Ovary (tissue), 10 donors: ENCODE measurements at places on chromosomes 1 and 21. TPM values are rescaled to one million over a fixed set of nuclear protein-coding genes. Genes with fewer than 3 reads are reported as not detected.

DNA sequence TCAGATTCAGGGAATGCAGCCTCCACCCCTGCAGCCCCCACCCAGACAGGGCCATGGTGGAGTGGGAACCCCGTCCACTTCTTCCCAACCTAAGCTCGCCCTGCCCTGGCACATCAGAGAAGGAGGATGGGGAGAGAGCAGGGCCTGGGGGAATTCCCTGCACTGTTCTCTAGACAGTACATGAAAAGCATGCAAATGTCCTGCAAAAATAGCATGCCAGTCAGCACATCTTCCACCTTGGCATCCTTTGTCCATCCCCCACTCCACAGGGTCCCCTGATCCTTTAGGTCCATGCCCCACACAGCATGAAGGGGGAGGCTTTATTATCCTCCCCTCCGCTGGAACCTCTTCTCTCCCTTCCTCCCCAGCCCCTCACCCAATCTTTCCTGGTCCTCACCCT is 35.0 kb upstream of the RD3 start:
- no peaks in the 10 kb centered on the region for H3K36me3 ChIP-seq
- H3K27ac ChIP-seq: no peak overlapping the region
- H3K27me3 ChIP-seq: no peaks in the 10 kb centered on the region
- no peak for DNase-seq
- no peak overlapping the region for H3K4me3 ChIP-seq

- H3K4me1 ChIP-seq: peaks cover 11% of the 10 kb centered on the region
- no peaks in the 10 kb centered on the region for H3K36me3 ChIP-seq
- peak overlapping the region; percentile 26 for H3K27ac ChIP-seq
Observed at GRCh38 chr1:68293122-68293521, 60.8 kb upstream of the WLS start.

ETV3L gene
- not detected for total RNA-seq

GRCh38 chr1:53131590-53131938 is 10.9 kb downstream of the SLC1A7 start:
- H3K4me1 ChIP-seq: peaks cover 7% of the 10 kb centered on the region
- DNase-seq: no peak
- no peak overlapping the region for H3K27ac ChIP-seq
- H3K4me3 ChIP-seq: no peak overlapping the region
- no peaks in the 10 kb centered on the region for H3K36me3 ChIP-seq
- no peaks in the 10 kb centered on the region for H3K27me3 ChIP-seq

VASH2 gene
- 1.7 TPM for total RNA-seq

GRCh38 chr1:41573785-41574713 is 89.6 kb upstream of the EDN2 start:
- H3K36me3 ChIP-seq: no peaks in the 10 kb centered on the region
- H3K27ac ChIP-seq: no peak overlapping the region
- no peaks in the 10 kb centered on the region for H3K4me1 ChIP-seq
- peak; percentile 73 for DNase-seq
- H3K4me3 ChIP-seq: no peak overlapping the region
